CD4-positive, alpha-beta T cell treated with Interleukin-4 for 4 hours (primary cell): ENCODE measurements at places on chromosomes 13 and 19.

DNA sequence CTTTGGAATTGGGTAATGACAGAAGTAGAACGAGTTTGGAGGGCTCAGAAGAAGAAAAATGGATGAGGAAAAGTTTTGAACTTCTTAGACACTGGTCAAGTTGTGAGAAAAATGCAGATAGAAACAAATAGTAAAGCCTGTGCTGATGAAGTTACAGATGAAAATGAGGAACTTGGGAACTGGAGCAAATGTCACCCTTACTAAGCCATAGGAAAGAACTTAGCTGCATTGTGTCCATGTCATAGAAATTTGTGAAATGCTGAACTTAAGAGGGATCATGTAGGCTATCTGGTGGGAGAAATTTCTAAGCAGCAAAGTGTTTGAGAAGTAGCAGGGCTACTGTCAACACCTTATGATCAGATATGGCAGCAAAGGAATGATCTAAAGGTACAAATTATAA lies 289.2 kb upstream of the PCDH9 start:
- no peak for DNase-seq

DNA sequence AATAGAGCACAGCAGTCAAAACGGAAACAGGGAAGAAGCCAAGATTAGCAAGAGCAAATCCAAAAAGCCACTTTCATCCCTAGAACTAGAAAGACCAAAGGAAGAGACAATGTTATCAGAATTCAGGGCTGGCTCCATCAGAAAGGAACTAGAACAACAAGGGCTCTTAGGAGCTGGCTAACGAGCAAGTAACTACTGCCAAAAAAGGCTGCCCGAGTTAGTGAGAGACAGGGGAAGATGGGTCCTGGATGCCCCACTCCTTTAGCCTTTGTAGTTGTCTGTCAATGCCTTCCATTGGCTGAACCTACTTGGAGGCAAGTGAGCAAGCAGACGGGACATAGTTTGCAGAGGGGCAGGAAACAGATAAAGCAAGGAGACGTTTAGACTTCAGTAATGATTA lies 240.4 kb downstream of the KLF12 start:
- no peak for DNase-seq

DNA sequence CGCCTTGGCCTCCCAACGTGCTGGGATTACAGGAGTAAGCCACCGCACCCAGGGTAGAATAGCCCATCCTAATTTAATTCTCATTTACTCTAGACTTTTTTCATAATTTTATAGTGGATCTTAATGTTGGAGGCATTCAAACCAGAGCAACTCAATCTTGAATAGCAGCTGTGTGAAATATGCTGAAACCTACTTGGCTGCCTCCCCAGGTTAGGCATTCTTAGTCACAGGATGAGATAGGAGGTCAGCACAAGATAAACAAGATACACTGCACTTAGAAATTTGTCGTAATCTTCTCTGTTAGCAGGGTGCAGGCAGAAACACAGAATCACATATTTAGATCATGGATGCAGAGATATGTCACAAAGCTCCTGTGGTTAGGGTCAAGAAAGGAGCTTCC lies 2.7 kb upstream of the ZNF43 start:
- DNase-seq, result no peak

DNA sequence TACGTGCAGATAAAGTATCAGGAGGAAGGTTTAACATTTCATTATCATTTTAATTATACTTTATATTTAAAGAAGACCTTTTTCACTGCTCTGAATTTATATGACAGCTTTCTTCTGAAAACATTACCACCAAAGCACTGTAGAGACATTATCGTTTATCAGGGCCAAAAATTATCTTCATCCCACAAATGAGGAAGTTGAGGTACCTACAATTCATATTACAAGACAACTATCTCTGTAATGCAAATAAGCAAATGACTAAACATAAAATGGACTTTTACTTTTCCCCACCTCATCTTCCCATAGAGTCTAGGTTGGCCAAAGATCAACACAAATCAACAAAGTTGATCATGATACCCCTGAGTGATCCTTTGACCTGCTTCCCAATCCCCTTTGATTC lies 30.9 kb upstream of the SMAD9 start:
- DNase-seq, result no peak

DNA sequence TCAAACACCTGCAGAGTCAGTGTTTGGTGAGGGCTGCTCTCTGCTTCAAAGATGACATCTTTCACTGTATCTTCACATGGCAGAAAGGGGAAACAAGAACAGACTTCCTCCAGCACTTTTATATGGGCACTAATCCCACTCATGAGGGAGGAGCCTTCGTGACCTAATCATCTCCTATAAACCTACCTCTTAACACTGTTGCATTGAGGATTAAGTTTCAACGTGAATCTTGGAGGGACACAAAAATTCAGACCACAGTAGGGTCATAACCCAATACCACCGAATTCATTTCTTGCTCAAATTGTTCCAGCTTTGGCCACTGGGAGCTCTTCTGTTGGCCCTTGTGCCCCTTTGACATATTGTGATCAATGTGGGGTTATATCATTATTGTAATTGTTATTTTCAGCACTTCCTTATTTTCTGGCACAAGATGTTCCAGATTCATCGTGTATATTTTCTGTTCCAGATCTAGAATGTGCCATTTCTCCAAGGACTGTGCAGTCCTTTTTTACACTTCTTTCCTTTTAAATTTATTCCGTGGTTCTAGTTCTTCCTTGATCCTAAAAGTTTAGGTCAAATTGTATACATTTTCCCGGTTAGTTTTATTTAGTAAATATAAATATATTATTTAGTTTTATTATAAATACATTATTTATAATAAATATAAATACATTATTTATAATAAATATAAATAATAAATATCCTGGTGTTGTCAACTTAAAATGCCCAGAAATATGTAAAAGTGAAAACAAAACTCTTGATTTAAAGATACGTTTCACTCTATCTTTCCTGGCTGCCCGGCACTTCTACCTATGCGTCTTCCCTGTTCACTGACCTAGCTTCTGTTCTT lies 35.5 kb upstream of the IGFL4 start:
- DNase-seq, result no peak

DNA sequence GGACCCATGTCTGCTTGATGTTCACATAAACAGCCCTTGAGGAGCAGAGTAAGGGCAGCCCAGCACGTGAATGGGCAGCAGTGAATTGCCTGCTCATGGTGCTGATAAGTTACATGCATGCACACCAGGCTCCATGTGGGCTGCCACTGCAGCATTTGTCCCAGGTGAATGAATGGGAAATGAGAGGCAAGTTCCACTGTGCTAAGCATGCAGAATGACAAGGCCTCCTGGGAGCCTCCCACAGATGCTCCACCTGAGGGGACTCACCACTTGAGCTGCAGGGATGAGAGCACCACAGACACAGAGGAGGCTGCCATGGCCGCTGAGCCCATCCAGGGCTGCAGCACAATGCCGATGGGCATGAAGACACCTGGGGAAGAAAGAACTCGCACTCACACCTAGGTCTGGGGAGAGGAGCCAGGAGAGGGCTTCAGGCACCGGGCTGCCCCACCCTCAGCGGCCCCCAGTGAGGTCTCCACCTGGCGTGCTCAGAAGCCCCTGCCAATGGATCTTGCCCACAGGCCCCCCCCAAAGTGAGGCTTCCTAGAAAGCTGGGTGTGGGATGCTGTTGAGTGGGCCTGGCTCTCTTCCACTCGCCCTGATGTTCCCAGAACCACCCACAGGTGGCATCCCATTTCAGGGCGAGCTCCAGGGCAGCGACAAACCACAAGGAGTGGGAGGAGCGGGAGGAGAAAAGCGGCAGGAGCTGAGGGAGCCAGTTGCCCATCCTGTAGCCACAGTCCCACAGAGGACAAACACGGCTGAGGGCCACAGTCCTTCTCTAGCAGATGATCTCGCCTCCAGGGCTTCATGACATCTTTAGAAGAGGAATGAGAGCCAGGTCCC lies 73.8 kb downstream of the CCDC70 start:
- DNase-seq, result no peak

DNA sequence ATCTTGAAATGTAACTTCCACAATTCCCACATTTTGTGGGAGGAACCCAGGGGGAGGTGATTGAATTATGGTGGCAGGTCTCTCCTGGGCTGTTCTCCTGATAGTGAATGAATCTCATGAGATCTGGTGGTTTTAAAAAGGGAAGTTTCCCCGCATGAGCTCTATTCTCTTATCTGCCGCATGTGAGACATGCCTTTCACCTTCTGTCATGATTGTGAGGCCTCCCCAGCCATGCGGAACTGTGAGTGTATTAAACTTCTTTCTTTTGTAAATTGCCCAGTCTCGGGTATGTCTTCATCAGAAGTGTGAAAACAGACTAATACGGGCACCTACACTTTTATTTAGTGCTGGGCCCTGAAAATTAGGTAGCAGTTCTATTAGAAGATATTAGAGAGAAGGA lies 45.8 kb downstream of the TNFSF13B start:
- no peak for DNase-seq

- no peak for DNase-seq
Observed at GRCh38 chr13:49217962-49218492, 2.1 kb upstream of the MLNR start.

DNA sequence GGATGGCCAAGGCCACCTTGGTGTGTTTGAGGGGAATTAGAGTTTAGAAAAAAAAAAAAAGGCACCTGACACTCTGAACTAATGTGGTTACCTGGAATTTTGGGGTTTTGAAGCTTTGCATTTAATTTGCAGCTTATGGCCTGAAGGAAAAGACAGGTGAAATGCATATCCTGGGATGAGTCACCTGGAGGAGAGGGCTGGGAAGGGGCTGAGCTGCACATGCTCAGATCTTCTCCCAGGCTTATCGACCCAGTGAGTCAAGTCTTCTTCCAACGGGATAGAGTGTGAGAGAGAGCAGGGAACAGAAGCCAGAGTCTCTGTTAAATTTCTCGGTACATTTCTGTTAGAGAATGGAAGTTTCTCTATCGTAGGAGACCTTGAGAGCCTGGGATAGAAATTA lies 29.7 kb upstream of the ALOX5AP start:
- DNase-seq, result no peak

- no peak for DNase-seq
Observed at GRCh38 chr19:29487432-29487831, 38.4 kb upstream of the VSTM2B start.

- DNase-seq, result no peak
Observed at GRCh38 chr19:23285948-23286347, 35.8 kb upstream of the ZNF724 start.

DNA sequence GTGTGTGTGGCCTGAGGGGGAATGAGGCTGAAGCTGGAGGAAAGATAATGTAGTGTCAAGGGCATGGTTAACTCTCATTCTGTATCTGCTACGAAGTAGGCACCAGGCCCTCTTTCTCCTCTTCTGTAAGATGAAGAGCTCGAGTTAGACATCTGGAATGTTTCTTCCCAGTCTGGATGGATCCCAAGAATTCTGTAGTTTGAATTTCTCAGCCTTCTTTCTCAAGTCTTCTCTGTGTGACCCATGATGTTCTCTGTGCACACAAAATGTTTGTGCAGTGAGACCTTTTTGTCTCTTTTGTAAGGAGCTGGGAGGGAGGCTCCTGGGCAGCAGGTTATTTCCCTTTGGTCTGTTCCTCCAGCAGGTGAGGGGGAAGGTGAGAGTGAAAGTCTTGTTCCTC lies 13.7 kb downstream of the FGF9 start:
- DNase-seq, result no peak

- DNase-seq, result no peak
Observed at GRCh38 chr19:3722443-3723109, 14.4 kb downstream of the TJP3 start.

GRCh38 chr13:51938454-51938853 lies 72.8 kb downstream of the ATP7B start:
- no peak for DNase-seq

DNA sequence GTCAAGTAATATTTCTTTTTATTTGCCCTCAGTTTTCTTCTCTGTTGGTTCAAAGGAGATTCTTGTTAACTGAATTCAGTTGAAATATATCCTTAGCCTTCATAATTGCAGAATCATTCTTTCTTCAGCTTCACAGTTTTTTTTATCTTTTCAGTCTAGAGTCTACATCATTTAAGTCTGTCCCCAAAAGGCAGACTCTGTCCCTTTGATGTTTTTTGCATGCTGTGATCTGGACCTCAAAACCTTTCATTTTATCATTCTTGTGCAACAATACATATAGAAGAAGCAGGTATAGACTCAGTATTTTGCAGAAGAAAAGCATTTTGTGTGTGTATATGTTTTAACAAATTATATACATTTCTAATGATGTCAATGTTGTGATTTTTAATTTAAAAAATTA lies 734.8 kb upstream of the GPC6 start:
- no peak for DNase-seq

GRCh38 chr19:54287456-54287855 lies 6.5 kb upstream of the LILRB2 start:
- DNase-seq, result no peak
